ENCODE measurements at places on chromosomes 5 and 9. TPM values are rescaled to one million over a fixed set of nuclear protein-coding genes. Genes with fewer than 3 reads are reported as not detected.

The GCNT4 gene
- total RNA-seq, result 1.4 TPM

- no peak for DNase-seq
These were observed 15.4 kb downstream of the ANKRA2 start for GRCh38 chr5:73550016-73550415.

- no peak for DNase-seq
These were observed 159.1 kb downstream of the CCDC171 start for GRCh38 chr9:15711931-15712330.

The TMEM252 gene
- total RNA-seq, result not detected

The CAVIN4 gene
- 0.83 TPM for total RNA-seq

The FBLL1 gene
- total RNA-seq, result not detected

DNA sequence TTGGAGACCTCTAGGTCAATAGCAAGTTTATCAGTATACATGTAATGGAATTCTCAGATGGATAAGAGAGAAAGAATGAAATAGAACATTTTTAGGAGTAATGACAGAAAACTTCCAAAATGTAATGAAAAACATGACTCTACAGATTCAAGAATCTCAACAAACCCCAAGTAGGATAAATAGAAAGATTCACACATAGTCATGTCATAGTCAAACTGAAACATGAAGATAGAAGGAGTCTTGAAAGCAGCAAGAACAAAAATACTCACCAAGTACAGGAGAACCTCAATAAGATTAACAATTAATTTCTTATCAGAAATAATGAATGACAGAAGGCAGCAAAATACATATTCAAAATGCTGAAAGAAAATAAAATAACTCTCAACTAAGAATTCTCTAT, 164.5 kb downstream of the SPATA31D1 start:
- no peak for DNase-seq

The IL3 gene
- not detected for total RNA-seq

- peak; percentile 54 for DNase-seq
These were observed 1.5 kb downstream of the PARP8 start for GRCh38 chr5:50667653-50668595.

The HBEGF gene
- total RNA-seq, result 8.5 TPM

DNA sequence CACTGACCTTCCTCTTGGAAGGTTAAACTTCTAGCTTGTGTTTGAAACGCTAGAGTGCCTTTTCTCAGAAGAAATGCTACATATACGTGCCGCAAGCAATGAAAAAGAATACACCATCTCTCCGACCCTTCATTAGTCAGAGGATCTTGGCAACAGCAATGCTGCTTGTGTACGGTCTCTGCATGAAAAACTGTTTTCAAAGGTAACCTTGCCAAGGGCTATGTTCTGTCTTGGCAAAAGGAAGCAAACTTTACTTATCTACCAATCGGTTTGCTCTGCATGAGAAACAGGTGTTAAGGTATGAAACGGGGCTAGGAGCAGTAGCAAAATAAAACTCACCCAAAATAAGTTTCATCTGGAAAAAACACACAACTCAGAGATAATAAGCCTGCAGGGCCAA, 297.8 kb downstream of the FBXL17 start:
- no peak for DNase-seq

GRCh38 chr5:66931651-66932050, 264.9 kb downstream of the CD180 start:
- no peak for DNase-seq

The GLDC gene
- total RNA-seq, result 1.5 TPM

GRCh38 chr5:100643473-100643872, 108.3 kb downstream of the FAM174A start:
- DNase-seq, result no peak

DNA sequence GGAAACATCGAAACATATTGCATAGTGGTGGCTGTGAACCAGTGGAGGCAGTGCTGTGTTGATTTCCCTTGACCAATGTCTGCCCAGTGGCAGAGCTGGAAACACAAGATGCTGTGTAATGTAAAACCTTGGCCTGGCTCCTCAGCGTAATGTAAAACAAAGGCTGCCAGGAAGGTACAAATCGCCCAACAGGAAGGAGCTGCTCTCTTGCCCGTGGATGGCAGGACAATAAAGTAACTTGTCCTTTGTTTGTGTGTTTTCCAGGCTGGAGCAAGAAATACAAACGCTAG, 143.4 kb downstream of the PALM2AKAP2 start:
- no peak for DNase-seq

- DNase-seq, result no peak
These were observed 79.4 kb downstream of the NLN start for GRCh38 chr5:65801352-65801783.

The PCDHB2 gene
- total RNA-seq, result 4.0 TPM

DNA sequence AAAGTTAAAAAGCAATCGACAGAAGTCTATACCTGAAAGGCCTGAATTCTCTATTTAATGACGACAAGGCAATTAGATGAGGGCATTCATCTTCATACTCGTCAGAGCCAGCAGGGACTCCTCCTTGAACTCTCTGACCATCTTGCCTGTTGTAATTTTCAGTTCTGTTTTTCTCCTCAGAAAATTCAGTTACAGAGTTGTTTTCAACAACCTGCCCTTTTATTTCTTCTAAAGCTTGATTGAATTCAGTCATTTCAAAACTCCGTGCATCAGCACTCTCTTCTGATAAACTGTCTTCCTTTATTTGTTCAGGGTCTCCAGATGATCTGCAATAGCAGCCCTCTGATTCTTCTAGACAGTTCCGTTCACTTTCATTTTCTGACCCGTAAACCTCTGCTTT, 15.6 kb downstream of the RIOK2 start:
- DNase-seq, result no peak

The IL13 gene
- not detected for total RNA-seq
